ENCODE measurements at places on chromosomes 7 and 10. TPM values are rescaled to one million over a fixed set of nuclear protein-coding genes. Genes with fewer than 3 reads are reported as not detected.

The BTBD16 gene
- not detected for total RNA-seq

The PARD3 gene
- 70.0 TPM for total RNA-seq

The ENTPD1 gene
- total RNA-seq: not detected

- no peak for DNase-seq
Measured at GRCh38 chr10:4568731-4569130, 257.3 kb upstream of the AKR1E2 start.

GRCh38 chr10:104038958-104039752 is 46.5 kb downstream of the COL17A1 start:
- no peak for DNase-seq

- peak; percentile 54 for DNase-seq
Measured at GRCh38 chr10:49761789-49762565, at the start of gene OGDHL. TSS of gene OGDHL (minus strand) at chr10:49762323. CDS start at chr10:49758592, 3,731 bp downstream.

GRCh38 chr7:19762631-19763030 is 10.8 kb downstream of the TMEM196 start:
- no peak for DNase-seq

DNA sequence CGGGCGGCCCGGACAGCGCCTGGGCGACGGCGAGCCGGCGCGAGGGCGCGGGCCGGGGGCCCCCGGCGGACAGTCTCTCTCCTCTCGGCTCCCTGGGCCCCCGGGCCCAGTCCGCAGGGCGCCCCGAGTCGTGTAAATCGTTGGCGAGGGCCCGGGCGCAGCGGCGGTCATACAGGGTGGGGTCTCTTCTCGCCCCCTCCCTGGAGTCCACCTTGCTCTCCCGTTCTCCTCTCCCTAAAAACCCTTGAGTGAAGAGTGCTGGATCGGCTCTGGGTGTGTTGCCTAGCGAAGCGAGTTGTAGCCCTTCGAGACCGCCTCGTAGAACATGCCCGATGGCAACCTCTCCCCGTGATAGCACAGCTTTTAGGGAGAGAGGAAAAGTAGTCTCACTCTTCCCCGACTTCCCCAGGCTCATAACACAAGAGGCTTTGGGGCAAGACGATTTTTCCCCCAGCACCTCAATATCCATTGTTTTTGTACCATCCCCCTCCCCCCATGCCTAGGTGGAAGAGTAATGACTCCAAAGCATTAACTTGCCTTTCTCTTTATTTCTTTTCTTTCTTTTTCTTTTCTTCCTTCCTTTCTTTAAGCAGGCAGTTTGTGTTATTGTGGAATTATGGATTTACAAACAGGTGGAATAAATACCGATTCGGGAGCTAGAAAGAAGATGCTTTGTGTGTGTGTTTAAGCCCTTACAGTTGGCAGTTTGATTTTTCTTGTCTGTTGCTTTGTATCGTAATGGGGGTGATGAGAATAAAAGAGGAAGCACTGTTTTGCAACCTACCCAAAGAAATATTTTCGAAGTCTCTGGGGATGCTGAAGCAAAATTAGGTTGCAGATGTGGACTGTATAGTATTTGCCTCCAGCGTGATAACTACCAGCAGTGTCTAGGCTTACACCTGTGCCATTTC is 822 bp downstream of the SHOC2 start:
- DNase-seq: peak; percentile 58

GRCh38 chr10:80486785-80487420 is 32.8 kb downstream of the TSPAN14 start:
- DNase-seq: no peak

- DNase-seq: no peak
Measured at GRCh38 chr7:112334366-112334765, 115.9 kb upstream of the IFRD1 start.

DNA sequence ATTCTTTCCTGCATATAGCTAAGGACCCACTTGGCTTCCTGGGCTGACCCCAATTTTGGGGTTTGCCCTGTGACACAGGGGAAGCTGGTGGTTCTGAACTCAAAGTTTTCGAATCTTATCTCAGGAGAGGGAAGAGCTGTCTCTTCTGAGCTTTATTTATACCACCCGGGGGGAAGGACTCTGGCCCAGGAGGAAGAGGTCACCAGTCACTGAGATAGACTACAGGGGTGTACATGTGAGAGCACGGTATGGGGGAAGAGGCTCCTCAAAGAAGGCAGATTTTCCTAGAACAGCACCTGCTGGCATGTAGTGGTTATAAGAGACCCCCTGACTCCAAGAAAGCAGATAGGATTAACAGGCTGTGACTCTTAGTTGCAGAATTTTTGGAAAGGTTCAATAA is 101.8 kb upstream of the ELMO1 start:
- DNase-seq: no peak

- DNase-seq: no peak
Measured at GRCh38 chr10:79248341-79249185, 98.7 kb upstream of the PPIF start.
